ENCODE measurements at places on chromosomes 12 and 14. TPM values are rescaled to one million over a fixed set of nuclear protein-coding genes. Genes with fewer than 3 reads are reported as not detected.

Gene STAC3
- total RNA-seq: 0.27 TPM

- DNase-seq: no peak
Measured at GRCh38 chr12:55688716-55689655, 18.7 kb downstream of the ITGA7 start.

Gene PTPRO
- total RNA-seq: 0.07 TPM

DNA sequence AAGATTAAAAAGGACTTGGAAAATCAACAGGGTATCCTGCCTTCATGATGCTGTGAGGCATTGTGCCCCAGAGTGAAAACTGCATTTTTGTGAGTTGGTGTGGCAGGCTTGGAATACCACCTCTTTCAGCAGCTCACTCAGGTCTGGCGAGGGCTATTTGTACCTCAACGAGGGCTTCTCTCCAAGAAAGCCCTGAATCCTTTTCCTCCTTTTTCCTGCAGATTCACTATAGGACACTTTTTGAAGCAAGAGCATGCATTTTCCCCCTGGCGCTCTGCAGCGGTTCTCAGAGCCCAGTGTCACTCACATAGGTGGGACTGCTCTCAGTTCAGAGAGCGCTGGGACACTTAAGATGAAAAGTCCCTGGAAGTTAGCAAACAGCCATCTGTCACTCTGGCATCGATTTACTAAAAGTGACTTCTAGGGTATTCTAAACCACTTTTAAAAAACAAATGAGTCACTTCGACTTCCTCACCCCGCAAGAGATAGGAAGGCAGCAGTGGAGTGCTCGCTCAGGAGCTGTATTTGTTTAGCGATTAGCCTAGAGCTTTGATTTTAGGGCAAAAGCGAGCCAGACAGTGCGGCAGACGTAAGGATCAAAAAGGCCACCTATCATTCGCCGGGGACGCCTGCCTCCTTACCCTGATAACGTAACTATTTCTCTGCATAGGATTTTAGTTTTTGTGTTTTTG is 782 bp upstream of the LGR5 start:
- DNase-seq: no peak

Gene CIROP
- total RNA-seq: not detected

DNA sequence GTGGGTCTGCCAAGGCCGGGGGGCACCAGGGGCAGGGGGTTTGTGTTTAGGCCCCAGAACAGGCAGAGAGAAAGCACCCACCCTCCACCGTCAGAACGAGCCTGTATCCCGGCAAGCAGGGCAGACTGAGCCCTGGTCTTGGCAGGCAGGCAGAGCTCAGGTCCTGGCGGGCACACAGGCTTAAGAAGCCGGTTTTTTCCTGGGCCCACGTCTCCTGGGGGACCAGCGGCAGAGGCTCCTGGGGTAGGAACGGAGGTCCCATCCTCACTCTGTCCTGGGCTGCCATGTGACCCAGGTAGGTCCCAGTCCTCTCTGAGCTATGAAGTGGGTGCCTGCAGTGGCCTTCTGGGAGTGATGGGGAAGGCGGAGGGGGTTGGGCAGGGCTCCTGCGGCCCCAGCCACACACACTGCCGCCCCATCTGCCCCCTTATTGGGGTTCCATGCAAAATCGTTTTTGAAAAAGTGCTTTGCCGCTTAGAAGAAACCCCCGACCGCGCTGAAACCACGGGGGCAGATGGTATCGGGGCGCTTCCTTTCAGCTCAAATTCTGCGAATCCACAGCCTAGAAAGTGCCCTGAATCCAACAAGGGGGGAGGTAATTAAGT is 24.2 kb downstream of the SH2B3 start:
- DNase-seq: no peak

GRCh38 chr14:30875788-30876053 is 1.4 kb downstream of the COCH start:
- no peak for DNase-seq

- no peak for DNase-seq
Measured at GRCh38 chr14:22505697-22506377, 83.2 kb downstream of the DAD1 start.

Gene EPYC
- total RNA-seq: not detected

Gene KRT83
- total RNA-seq: 0.17 TPM

DNA sequence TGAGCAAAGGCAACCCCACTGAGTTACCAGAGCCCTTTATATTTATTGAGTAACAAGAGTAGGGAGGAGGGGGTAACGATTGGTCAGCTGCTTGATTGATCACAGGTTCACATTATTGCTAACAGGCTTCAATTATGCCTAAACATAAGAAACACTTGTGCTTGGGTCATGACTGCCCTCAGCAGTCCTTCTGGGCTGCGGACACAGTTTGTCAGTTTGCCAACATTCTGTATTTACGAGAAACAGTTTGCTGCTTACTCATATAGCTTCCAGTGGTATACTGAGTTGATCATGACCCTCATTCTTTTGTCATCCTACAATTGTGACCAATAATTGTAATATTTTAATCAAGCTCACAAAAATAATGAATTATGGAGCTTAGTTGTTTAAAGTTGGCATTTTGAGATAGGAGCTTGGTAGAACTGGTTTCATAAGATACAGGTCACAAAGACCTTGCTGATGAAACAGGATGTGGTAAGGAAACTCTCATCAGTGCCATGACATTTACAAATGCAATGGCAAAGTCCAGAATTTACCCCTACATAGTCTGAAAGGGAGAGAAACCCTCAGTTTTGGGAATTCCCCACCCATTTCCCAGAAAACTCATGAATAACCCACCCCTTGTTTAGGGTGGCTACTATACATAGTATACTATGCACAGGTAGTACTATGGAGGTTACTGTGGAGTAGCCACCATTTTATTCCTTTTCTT is 1421.0 kb upstream of the FLRT2 start:
- peak; percentile 48 for DNase-seq

GRCh38 chr14:71985538-71986189 is 53.4 kb downstream of the RGS6 start:
- no peak for DNase-seq

Gene OR6S1
- not detected for total RNA-seq

DNA sequence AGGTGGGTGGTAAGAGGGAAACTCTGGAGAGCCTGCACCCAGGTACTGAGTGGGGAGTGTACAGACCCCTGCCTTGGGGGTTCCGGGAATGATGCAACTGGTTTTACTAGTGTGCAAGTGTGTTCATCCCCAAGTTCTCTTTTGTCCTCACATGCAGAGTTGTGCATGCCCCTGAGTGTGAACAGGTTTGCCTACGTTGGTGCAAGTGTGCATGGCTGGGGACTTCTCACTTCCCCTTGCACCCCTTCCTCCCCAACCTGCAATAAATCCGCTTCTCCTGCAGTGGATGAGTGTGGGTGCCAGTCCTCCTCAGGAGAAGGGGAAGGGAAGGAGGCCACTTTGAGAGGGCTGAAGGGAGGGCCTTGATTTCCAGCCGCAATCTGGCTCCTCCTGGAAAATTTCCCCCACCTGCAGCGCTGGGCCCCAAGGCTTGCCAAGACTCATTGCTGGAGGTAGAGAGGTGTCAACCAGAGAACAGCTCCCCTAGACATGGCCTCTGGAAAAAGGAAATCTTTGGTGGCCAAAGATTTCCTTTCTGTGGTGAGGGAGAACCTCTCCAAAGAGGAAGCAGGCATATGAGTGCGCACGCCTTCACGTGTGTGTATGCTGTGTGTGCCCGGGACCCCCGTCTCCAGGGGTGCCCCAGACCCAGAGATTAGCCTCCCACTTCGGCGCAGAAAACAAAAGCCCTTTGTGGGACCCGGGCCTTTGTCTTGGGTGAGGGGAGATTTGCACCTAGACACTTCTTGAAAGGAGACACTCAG is 5.5 kb downstream of the AQP2 start:
- no peak for DNase-seq

Gene HOXC12
- not detected for total RNA-seq

DNA sequence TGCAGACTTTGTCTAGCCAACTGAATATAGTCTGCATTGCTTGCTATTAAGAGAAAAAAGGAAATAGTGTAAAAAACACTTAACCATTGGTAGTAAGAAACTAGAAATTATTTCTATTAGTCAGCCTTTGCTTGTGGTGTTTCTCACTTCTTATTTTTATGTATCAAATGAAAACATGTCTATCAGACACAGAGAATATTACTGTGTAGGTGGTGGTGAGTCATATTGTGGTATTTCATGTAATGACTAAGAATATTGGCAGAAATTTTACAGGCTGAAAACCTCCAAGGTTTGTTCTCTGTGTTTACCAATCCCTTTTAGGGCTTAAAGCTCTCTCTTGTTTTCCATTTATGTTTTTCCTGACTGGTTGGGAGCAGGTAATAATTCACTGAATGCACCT is 87.2 kb downstream of the DAAM1 start:
- DNase-seq: peak; percentile 94

- DNase-seq: no peak
Measured at GRCh38 chr12:48156652-48157017, 680 bp downstream of the ASB8 start.

Gene BCL2L14
- not detected for total RNA-seq

DNA sequence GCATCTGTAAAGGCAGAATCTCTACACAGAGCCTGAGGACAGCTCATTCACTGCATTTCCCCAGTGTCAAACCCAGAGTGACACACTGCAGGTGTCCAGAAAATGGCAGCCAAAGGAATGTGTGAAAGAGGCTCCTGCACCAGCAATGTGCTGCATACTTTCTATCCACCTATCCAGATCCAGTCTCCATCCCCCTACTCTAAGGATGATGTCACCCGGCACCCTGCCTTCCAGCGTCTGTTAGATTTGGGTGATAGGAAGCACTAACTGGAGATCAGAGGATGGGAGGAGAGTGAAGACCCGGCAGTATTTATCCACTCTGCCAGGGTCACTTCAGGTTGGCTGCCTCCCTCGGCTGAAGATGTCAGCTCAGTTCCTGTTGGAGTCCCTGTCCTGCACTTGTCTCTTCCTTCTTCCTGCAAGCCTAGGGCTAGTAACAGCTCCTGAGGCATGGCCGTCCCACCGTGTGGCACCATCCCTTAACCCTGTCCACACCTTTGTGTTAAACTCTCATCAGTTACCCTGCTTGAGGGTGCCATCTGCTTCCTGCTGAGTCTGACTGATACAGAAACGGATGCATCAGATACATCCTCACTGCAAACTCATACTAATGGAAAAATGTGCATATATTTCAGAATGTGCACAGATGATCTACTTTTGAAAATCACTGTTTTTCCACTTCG is 13.0 kb upstream of the GPR68 start:
- no peak for DNase-seq

GRCh38 chr12:124696693-124697476 is 129.5 kb upstream of the NCOR2 start:
- DNase-seq: no peak

Gene PLBD1
- not detected for total RNA-seq

DNA sequence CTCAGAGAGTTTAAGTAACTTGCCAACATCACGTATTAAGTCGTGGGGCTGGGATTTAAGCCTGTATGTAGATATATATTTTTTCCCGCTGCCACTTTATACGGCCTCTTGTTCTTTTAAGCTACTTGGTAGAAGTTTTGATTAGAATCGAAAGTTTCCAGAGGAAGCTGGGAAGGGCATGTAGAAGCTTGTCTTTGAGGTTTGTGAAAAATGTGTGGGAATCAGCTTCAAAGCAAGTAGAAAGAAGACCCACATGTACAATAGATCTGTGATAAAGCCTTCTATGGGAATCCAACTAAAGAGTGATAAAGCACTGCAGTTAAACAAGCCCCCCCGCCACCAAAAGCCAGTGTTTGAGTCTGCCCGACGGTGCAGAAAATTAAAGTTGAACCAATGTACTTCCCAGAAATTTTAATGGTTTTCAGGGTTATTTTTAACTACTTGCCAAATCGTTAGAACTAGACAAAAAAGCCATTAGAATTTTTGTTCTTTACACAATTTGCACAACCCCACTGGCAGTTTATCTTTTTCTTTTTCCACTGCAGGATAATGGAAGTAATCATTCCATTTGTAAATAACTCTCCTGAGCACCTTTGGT is 25.5 kb downstream of the SERPINA11 start:
- DNase-seq: no peak

DNA sequence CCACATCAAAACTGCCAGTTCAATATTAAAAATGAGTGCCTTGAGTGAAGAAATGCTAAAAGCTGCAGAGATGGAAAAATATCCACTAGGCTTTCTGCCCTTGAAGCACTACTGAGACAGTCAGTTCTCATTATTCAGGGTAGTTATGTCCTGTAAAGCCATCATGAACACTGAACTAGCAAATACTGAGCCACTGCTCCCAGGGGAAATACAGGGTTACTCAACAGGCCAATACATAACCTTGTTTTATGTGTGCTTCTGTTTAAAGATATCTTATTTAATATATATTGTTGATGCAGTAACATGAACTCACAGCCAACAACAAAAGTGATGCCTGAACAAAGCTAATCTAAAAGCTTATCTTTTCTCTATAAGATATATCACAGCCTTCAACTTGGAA is 3.3 kb downstream of the RAD52 start:
- no peak for DNase-seq

Gene SRRM4
- not detected for total RNA-seq

GRCh38 chr12:104748790-104749189 is 209.3 kb downstream of the SLC41A2 start:
- peak; percentile 69 for DNase-seq

DNA sequence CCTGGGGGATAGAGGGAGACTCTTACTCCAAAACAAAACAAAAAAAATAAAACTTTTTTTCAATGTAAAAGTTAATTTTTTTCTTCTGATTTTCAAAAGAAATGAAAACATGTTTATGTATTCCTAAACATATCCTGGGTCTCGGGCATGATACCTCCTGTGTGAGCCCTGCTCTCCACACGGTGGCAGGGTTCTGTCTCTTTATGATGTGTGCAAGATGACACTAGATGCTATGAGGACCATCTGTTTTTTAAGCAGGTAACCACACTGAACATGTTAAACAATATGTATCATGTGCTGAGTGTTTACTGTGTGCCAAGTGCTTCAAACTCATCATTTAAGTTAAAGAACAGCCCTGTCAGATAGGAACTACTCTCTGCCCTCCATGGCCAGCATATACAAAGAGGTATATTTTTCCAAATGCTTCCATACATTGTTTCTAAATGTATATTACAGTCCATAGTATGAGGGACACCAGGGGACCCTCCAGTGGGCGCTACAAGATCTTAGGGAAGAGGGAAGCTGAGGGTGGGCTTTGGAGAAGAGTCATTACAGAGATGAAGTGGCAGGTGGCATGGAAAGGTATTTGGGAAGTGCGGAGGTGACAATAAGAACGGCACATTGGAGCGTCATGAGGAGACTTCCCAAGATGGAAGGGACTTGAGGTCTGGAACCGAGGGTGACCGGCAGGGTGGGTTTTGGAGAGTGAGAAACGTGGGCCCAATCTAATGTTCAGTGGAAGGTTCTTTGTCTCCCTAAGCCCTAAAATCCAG is 28.5 kb downstream of the FOS start:
- peak; percentile 27 for DNase-seq

GRCh38 chr14:104580961-104581360 is 1.4 kb downstream of the C14orf180 start:
- peak; percentile 24 for DNase-seq

Gene NTF3
- not detected for total RNA-seq

Gene PLEKHH1
- 4.3 TPM for total RNA-seq

DNA sequence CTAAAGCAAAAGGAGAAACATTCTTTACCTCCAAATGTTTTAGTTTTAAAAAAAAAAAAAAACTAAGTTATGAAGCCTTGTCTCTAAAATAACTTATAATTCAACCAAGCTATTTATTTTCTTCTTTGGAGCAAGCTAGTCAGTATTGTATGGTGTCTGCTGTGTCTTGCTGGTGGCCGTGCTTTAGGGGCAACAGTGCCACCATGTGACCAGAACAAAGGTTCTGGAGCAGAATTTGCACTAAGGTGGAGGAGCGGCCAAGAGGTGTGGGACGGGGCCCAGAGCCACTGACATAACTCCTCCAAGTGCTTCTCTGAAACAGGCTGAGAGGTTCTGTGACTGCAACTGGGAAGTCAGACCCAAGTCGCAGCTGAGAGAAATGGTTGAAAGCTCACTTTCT is 4.5 kb downstream of the FICD start:
- DNase-seq: no peak

Gene KCNK13
- total RNA-seq: 0.45 TPM

Gene GPR132
- total RNA-seq: 0.21 TPM
